ENCODE measurements at places on chromosomes 4 and X. TPM values are rescaled to one million over a fixed set of nuclear protein-coding genes. Genes with fewer than 3 reads are reported as not detected.

- no peak for DNase-seq
These were observed 723.7 kb upstream of the AGA start for GRCh38 chr4:178165951-178166308.

The CABS1 gene
- total RNA-seq = not detected

GRCh38 chr4:84952004-84952403, 14.5 kb downstream of the WDFY3 start:
- no peak for DNase-seq

The TCEAL7 gene
- 13.4 TPM for total RNA-seq

The COL25A1 gene
- total RNA-seq = 1.8 TPM

GRCh38 chr4:76584241-76585152, 149.5 kb downstream of the SHROOM3 start:
- DNase-seq = no peak

The MTNR1A gene
- not detected for total RNA-seq

All from osteocyte (in vitro differentiated cells).